Left kidney (tissue), 8 donors: ENCODE measurements at places on chromosomes 2 and 18. TPM values are rescaled to one million over a fixed set of nuclear protein-coding genes. Genes with fewer than 3 reads are reported as not detected.

- no peak for DNase-seq
These were observed 69.3 kb downstream of the MBP start for GRCh38 chr18:77063260-77063659.

DNA sequence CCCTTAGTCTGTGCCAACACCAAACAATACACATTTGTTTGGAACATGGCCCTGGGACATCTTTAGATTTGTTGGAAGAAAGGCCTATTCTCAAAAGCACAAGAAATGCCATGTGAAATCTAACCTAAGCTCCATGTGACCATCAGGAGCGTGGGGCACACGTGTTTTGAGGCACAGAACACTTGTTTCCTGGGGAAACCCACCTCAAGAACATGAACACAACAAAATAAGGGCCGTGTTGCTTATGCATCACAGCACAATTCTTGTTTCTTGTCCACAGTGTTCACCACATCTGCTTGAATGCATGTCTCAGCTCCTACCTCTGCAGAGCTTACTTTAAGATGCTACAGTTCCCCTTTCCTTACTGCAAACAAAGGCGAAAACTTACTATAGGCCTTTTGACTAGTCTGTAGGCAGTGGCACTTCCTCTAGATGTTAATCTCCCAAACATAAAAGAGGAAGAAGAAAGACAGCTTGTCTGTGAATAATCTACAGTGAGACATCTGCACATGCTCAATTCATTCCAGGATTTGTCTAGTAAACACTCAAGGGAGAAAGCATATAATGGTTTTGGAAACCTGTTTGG, 165.0 kb downstream of the ANKRD44 start:
- no peak for DNase-seq

DNA sequence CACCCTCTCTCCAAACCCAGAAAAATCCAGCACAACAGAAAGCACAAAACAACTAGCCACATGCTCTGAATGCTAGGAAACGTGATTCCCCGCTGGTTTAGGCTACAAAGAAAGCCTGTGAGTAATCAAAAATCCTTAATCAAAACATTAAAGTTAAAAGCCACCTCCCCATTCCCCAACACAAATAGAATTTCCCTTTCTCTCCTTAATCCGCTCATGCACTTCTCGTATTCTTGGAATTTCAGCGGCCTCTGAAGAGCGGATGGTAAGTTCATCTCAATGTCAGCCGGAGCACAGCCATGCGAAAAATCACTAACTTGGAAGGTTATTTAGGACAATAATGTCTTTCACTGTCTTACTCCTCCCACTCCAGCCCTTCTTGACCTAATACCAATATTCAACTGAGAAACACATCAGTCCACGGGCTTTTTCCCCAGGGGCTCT, 126.7 kb downstream of the OSBPL1A start:
- DNase-seq = peak; percentile 38

- DNase-seq = no peak
These were observed 42.5 kb downstream of the MAP4K3 start for GRCh38 chr2:39394516-39394961.

DNA sequence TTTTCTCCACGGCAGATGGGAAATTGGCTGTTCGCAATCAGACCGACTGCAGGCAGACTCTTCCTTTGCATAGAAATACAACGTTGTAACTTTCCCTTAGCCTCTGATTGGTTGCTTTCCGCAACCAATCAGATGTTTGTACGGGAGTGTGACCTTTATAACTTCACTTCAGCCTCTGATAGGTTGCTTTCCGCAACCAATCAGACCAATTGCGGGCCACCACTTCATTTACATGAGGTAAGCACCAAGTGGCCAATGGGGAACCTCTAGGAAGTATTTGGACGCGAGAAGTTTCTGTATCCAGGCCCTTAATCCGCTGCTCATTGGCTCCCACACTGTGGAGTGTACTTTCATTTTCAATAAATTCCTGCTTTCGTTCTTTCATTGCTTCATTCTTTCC, 19.1 kb downstream of the SLC25A12 start:
- DNase-seq = no peak

GRCh38 chr2:211981451-211981850, 557.2 kb downstream of the ERBB4 start:
- no peak for DNase-seq

DNA sequence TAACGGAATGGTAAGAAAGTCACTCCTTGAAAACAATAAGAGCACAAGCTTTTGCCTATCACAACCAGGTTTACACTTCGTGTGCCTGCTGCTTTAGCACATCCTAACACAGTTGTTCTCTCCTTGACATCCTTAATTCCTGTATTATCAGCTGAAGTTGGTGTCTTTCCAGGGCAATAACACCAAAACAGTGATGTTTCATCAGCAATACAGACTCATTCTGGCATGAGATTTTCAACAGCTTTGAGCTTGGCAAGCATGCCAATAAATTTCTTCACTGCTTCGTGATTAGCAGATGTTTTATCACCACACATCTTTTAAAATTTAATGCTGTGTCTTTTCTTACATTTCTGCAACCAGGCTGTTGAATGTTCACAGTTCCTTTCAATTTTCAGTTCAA, 148.4 kb downstream of the EIPR1 start:
- DNase-seq = no peak

Gene RIT2
- 0.13 TPM for polyA plus RNA-seq

GRCh38 chr2:101479810-101480209, 4.9 kb upstream of the RFX8 start:
- DNase-seq = no peak

GRCh38 chr2:227097495-227098161, 66.4 kb downstream of the COL4A4 start:
- no peak for DNase-seq

GRCh38 chr2:189409647-189410046, 31.6 kb upstream of the WDR75 start:
- DNase-seq = no peak

Gene HOXD12
- 0.32 TPM for polyA plus RNA-seq

DNA sequence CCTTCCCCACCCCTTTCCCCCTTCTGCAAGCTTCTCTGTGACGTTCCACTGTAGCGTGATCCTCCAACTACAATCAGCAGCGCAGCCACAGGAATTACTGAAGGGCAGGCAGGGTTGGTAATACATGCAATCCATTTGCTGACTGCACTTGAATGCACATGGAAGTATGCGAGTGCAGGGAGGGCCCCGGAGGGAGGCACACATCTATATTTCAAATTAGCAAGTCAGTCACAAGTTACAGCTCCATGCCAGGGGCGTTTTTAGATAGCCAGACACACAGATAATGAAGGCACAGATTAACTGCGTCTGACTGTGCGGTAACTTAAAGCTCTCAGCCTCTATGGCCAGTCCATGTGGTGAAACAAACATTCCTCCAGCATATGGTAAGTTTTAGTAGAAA, 209.2 kb upstream of the GATA6 start:
- DNase-seq = no peak

Gene FEV
- not detected for polyA plus RNA-seq

Gene NYAP2
- polyA plus RNA-seq = 0.17 TPM

DNA sequence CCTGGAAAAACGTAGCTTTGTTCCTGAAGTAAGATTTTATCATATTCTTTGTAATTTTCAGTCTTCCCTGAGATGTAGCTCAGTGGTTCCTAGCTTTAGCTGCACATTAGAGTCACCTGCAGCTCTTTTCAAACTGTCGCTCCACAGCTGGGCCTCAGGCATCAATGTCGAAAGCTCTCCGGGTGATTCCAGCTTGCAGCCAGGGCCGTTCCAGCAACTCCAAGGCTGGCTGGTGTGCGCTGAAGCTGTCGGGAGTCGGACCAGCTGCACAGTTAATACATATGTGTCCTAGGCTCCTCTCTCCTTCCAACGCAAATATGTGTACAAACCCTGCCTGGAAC, 609 bp upstream of the ZNF2 start:
- DNase-seq = no peak

Gene ZNF396
- 7.2 TPM for polyA plus RNA-seq

- no peak for DNase-seq
These were observed 30.3 kb downstream of the SPOPL start for GRCh38 chr2:138531913-138532312.

- no peak for DNase-seq
These were observed 20.2 kb upstream of the SSB start for GRCh38 chr2:169778446-169778845.

Gene DSG2
- polyA plus RNA-seq = 55.9 TPM

DNA sequence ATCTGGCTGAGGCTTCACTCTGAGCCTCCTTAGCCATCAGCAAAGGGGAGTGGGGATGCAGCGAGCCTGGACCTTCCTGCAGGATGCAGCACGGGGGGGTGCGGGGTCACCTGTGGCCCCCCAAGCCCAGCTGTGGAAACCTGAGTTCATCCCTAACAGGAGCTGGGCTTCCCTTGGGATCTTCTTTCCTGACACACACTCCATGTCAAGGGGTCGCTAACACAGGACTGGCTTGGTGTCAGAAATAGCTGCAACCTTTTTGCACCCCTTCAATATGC, 174.7 kb downstream of the RTP5 start:
- no peak for DNase-seq

Gene GPR39
- 3.3 TPM for polyA plus RNA-seq

Gene NIF3L1
- 53.4 TPM for polyA plus RNA-seq

GRCh38 chr2:1707771-1708418, 36.4 kb downstream of the PXDN start:
- DNase-seq = no peak

DNA sequence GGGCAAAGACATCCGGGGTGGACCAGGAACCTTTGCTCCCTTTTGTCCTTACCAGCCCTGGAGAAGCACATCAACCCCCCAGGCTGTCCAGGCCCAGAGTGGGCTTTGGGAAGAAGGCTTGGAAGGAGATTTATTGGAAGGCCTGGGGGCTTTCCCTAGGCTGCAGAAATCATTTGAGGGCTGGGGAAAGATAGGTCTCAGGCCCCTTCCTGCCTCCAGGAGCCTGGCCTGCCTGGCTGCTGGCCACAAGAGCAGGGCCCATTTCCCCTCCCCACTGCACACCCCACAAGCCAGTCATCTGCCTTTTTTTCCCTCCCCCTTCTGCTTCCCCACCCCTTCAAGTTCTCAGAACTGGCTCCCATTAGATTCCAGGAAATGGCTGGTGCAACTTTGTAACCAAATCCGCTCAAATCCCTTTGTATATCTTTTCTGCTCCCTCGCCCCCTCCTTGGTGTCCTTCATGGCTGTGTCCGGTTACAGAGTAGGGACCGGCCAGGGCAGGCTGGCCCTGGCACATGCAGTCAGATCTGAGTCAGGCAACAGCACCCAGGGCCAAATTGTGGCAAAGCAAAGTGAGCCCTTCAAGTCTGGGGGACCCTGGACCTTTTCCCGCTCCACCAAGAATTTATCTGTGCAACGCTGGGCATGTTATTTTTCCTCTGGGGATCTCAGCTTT, 20.8 kb upstream of the TNP1 start:
- DNase-seq = peak; percentile 40

Gene GORASP2
- 84.8 TPM for polyA plus RNA-seq

GRCh38 chr2:177984749-177985148, 87.8 kb downstream of the PDE11A start:
- DNase-seq = peak; percentile 22

DNA sequence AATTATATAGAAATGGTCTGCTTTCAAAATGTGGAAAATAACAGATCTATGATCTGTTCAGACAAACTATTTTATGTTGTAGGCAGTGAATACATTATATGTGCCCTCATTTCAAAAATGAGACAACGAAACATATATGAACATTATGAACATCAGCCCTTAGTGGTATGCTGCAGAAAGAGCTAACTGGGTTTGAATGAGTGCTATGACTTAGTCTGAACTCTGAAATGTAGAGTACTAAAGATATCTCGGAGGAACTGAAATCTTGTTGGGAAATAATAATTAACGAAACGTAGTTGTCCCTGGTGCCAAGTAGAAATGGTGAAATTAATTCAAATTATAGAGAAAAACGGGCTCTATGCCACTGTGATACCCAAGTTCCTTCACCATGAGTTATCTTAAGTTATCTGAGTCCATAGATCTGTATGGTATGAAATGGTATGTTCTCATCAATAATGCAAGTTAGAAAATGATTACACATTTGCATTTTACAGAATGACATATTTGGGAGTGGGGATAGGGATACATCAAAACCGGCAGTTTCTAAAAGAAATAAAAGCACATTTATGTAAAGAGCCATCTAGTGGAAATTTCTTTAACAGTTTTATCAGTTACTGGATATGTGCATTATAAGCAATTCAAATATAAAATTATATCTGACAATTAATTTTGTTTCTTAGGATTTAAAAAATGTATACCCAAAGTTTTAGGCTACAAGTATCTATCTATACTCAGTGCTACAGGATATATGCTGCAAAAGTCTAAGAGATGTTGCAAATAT, 26.7 kb downstream of the STARD6 start:
- DNase-seq = no peak

- no peak for DNase-seq
These were observed 382.2 kb downstream of the NBAS start for GRCh38 chr2:15178946-15179345.

GRCh38 chr2:178775975-178776374, 31.2 kb downstream of the TTN start:
- no peak for DNase-seq

GRCh38 chr2:191441496-191442214, 196.5 kb downstream of the MYO1B start:
- DNase-seq = no peak

DNA sequence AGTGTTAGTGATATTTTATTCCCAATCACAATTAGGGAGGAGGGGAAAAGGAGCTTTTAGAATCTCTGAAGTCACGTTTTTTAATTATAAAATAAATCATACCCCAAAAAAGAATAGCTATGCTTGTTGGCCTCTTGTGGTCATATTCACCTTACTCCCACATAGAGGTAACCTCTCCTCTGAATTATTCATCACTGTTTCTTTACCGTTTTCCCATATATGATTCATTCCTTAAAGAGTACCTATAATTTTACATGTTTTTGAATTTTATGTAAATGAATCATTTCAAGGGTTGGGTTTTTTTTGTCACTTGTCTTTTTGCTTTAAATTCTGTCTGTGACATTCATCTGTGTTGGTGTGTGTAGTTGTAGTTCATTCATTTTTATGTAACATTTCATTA, 110.6 kb upstream of the CD302 start:
- no peak for DNase-seq

GRCh38 chr2:172455121-172455515, 27.7 kb downstream of the ITGA6 start:
- no peak for DNase-seq

Gene ATP9B
- polyA plus RNA-seq = 43.3 TPM

DNA sequence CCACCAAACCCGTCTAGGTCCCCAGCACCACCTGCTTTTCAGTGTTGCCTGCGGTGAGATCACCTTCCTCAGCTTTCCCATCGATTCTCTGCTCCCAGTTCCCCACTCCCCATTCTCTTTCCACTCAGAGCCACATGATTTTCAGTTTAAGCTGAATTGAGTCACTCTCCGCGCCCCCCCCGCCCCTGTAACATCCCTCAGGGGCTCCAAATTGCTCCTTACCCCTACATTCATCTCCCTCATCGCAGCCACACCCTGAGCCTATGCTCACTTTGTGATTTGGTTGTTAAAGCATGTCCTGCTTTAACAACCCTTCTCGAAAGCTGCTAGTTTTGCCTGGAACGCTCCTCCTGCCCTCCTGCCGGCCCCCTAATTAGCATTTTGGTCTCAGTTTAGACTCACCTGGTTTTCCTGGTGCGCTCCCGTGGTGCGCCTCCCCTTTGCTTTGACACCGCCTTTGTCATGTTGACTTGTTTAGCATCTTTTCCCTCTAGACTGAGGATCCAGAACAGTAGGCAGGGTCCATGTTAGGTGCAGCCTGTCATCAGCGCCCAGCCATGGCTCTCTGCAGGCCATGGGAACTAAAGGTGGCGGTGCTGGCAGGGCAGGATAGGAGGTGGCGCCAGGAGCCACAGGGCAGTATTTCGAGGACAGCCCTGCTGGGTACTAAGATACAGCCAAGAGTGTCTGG, 60.8 kb downstream of the ST3GAL5 start:
- DNase-seq = no peak
